ENCODE measurements at places on chromosomes 5 and 9.

GRCh38 chr5:115463983-115464382 lies 80.6 kb downstream of the FEM1C start:
- DNase-seq, result no peak

DNA sequence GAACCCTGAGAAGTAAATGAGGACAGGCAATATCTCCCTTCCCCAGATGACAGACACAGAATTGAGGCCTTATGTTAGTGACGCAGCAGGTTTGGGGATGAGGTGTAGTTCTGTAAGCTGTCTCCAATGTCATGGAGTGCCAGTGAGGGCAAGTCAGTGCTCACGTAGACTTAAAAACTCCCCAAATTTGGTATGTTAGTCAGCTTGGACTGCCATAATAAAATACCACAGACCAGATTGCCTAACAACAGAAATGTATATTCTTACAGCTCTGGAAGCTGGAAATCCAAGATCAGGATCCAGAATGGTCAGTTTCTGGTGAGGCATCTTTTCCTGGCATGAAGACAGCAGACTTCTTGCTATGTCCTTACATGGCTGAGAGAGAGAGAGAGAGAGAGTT lies 14.9 kb downstream of the FOXI1 start:
- DNase-seq, result no peak

- no peak for DNase-seq
Observed at GRCh38 chr9:98572054-98572627, 136.6 kb downstream of the GABBR2 start.

GRCh38 chr5:72291601-72292000 lies 28.4 kb downstream of the MRPS27 start:
- DNase-seq, result no peak

- no peak for DNase-seq
Observed at GRCh38 chr9:112743216-112743836, 7.2 kb upstream of the SNX30 start.

DNA sequence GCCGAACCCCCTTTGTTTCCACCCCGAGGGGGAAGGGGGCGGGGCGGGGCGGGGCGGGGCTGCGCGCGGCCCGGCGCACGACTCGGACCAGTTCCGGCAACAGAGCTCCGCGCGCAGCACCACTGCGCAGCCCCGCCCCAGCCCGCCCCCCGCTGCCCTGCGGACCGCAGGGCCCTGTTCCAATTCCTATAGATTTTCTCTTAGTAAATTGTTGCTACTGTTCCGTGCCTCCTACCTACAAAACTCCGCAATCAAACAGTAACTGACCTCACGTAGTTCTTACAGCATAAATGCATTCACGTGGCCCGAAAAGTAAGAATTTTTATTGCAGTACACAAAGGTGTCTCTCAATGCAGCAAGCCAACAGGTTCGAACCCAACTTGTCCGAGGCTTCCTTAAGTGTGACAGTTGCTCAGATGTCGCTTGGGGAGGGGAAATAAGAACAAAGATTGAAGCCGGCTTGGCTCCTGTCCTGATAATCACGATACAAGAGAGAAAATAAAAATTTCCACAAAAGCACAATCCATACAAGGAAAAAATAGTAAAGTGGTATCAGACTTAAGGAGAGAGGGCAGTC lies 1.2 kb upstream of the RNF38 start:
- no peak for DNase-seq

DNA sequence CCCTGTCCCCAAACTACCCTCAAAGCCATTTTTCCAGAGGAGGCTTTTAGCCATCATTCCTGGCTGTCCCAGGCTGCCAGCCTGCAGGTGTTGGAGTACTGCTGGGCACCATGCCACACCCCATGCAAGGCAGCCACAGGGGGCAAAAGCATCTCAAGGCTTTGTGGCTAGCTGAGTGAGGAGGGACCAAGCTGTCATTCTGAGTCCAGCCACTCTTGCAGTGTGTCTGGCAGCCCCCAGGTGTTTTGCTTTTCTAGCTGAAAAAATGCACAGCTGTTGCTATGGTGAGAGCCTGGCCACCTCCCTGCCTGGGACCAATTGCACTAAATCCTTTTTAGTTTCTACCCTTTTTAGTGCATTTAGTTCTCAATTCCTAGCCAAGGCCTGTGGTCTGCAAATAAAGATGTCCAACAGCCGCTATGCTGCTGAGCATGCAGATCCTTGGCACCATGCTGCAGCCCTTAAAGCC lies 50.4 kb upstream of the PTGS1 start:
- no peak for DNase-seq

GRCh38 chr9:89661391-89661949 lies 56.7 kb downstream of the GADD45G start:
- no peak for DNase-seq

DNA sequence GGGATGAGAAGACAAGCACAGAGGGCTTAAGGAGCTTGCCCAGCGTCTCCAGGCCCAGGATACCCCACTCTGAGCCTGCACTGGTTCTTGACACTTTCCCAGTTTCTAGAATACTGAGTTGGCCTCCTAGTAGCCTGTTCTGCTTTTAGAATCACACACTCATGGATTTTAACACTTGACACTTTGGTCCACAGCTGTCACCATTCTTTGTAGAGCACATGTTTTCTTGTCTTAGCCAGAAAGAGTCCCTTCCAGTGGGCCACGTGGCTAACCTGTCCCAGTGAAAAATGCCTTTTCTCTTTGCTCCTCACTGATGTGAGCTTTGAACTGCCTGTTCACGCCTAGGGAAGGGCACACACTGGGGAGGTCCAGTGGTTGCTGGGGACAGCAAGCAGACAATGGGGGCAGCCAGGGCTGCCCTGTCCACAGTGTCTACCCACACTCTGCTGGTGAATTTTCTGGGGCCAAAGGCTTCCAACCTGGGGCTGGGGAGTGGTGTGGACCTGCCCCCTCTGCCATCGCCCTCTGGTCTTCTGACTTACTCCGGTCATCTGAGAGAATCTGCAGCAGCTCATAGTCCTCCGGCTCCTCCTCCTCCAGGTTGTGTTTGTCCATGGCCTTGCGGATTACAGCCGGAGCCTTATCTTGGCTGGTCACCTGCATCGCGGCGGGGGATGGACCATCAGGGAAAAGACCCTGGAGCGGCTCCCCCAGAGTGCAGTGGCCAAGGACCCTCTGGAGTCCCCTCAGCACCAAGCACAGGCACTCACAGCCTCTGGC lies 21.1 kb downstream of the RALGDS start:
- DNase-seq, result no peak

DNA sequence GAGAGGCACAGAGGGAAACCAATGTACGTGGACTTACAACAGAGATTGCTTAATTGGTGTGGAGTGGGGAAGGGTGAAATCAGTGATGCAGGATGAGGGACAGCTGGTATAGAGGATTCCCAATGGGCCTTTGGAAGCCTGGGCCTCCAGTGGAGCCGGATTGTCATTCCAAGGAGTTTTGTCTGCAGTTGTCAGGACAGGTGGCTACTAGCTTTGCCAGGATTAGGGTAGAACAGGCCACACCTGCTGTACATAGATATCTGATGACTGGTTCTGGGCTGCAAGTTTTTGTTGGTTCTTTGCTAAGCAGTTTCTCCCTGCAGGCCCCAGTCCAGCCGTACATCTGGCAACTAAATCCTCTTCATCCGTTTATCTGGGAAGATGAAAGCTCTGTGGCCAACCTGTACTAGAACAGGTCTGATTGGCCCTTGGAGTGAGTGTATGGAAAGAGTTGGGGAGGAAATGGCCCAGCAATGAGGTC lies 4.2 kb downstream of the SKP2 start:
- no peak for DNase-seq

DNA sequence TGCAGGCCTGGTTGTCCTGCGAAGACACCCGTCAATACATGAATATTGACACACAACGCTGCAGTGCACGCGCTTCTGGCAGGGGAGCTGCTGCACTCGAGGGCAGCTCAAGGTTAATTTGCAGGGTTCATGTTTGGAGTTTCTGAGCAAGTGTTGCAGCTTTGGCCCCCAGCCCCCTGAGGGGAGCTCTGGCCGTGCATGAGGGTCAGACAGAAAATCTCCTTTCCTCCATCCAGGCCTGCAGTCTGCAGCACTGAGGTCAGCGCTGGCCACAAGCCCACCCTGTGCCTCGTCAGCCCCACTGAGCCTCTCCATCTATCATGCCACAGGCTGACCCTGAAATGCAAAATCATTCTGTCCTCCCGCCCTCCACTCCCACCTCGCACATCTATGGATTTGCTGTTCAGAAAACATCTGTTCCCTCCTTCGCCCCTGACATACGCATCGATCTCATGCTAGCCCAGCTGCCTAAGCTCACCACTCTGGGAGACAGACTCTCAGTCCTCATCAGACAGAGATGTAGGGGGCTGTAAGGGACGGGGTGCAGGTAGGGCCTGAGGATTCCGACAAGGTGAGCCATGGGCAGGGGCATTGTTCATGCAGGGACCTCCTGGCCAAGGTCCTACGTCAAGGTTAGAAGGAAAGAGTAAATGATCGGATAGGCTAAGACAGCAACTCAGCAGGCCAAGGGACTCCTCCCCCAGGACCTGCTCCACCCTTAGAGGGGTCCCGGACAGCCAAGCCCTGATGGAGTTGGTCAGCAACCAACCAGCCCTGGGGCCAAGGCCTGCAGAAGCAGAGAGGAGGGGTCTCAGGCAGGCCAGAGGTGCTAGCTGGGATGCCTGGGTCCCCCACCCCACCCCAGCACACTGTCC lies 125.1 kb downstream of the KCNIP1 start:
- DNase-seq, result no peak

DNA sequence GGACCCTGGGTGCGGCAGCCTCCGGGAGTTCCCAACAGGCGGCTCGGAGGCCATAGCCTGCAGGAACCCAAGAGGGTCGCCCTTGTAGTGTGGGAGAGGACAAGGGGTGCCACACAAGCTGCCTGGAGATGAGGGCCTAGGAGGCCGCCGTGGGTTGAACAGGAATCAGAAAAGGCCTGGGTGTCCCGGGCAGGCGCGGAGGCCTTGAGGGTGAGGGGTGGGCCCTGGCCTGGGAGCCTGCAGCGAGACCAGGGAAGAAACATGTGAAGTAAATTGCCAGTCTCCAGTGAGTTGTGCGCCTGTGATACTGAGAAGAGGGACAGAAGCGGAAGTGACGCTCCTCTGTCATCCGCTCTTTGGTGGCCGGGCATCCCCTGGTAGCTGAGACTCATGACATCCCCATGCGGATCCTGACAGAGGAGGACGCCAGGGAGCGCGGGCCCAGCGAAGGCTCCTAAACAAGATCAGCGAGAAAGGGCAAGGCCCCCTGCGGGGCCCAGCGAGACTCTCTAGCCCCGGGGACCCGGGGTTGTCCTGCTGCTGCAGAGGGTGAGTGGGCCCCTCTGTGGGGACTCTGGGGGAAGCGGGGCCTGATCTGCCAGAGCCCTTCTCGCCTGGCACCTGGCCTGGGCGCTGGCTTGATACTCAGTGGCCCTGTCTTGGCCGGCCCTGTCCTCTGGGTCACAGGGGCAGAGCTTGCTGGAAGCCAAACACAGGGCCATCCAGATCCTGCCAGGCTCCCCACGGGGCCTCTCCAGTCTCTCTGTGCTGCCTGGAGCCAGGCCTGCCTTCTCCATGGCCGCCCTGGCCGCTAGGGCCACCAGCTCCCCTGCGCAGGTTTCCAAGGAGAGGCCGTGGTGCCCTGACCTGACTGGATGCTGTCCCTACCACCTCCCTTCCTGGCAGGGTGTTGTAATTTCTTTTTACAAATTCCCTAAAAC lies 788.4 kb downstream of the TLE4 start:
- no peak for DNase-seq

GRCh38 chr9:19470981-19471650 lies 62.3 kb downstream of the ACER2 start:
- no peak for DNase-seq

GRCh38 chr5:62719061-62719720 lies 140.6 kb downstream of the LRRC70 start:
- DNase-seq, result no peak

DNA sequence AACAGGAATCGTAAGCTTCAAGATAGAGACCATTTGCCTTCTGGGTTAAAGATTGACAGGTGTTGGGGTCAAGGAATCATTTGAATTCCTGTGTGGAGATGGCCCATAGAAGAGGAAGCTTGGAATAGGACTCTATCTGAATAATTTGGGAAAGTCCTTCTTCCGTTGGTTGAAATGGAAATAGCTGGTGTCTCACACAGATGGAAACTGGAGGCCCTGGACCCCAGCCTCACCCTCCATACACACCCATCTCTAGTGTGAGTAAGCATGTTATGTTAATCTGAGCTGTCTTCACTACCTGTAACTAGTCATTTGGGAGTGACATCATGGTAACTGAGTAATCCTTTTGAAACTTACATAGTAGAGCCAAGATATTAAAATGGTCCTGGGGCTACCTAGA lies 184.4 kb downstream of the CD180 start:
- DNase-seq, result no peak

- no peak for DNase-seq
Observed at GRCh38 chr5:14531668-14532067, 49.9 kb upstream of the OTULINL start.

DNA sequence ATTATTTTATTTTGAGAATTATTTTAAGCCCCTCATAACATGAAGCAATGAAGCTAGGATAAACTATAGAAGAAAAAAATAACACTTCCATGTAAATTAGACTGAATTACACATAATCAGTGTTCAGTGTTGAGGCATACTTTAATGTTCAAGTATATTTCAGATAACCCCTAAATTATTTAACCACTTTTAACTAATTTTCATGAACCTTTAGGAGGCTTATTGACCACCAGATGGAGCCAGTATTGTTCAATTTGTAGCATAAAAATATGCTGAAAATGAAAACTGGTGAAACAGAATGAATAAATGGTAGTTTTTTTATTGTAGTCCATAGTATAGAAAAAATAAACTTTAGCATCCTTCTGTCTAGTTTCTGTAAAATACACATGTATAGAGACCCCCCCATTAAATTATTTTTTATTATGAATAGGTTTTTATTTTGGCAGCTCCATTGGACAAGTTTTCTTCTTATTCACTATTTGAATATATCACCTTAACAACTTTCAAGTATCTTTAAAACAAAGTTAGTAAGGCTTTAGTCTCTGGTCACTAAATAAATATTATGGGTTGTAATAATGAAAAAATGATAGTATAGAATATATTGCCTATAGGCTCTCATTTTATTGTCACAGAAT lies 190.1 kb downstream of the CWC27 start:
- no peak for DNase-seq

- no peak for DNase-seq
Observed at GRCh38 chr9:15377625-15378540, 44.8 kb upstream of the SNAPC3 start.

- DNase-seq, result no peak
Observed at GRCh38 chr9:3490957-3491356, 34.8 kb downstream of the RFX3 start.

GRCh38 chr5:61632064-61632463 lies 300.0 kb downstream of the ZSWIM6 start:
- DNase-seq, result no peak

DNA sequence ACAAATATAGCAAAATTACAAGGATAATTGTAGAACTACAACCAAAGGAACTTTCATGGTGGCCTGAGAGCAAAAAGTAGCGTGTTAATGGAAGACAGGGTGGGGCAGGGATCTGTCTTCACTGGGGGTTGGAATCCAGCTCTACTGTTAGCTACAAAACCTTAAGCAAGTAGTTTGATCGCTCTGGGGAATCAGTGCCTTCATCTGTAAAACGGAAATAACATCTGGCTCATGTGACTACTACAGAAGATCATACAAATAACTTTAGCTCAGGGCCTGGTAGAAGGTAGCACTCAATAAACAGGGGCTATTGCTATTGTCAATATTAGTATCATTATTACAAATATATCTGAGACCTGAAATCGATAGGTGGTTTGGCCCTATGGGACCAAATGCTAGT lies 40.4 kb downstream of the ZNF608 start:
- no peak for DNase-seq

- DNase-seq, result no peak
Observed at GRCh38 chr5:66960369-66961137, 236.0 kb downstream of the CD180 start.

- DNase-seq, result no peak
Observed at GRCh38 chr5:16412556-16412955, 53.0 kb downstream of the ZNF622 start.

- DNase-seq, result no peak
Observed at GRCh38 chr9:85344901-85345300, 396.9 kb downstream of the AGTPBP1 start.
